ENCODE measurements at places on chromosomes 7 and 10.

GRCh38 chr7:149879766-149880637 is 6.2 kb downstream of the ATP6V0E2 start:
- no peak for DNase-seq

DNA sequence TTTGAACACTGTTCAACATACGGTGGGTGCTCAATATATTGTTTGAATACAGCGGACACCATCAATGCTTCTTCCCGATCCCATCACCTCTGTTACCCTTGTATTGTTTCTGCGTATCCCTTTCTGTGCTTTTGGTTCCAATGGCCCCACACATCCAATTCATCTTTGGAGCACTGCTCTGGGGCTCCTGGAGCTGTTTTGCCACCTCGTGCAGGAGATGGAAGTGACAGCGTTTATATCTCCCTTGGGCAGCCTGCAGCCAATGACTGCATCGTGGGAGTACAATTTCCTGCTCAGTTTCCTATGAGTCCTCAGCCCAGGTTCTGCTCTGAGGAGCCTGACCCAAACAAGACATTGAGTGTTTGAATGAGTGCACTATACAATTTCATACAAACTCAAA is 50.2 kb upstream of the PIK3CG start:
- DNase-seq: no peak

DNA sequence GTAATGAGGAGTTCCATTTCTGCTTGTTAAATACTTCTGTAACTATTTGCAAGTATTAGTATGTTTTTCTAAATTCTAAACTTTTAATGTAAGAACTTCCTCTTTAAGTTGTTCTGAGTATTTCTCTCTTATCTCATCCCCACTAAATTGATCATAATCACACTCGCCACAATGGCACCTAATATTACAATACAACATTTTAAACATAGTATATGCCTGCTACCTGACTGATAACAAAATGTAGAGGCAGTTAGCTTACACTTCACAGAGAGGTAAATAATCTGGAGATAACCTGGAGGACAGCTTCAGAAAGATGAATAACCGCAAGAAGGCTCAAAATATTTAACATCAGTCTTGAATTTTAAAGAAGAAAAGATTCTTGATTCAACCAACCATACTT is 48.6 kb downstream of the HIBADH start:
- DNase-seq: no peak

DNA sequence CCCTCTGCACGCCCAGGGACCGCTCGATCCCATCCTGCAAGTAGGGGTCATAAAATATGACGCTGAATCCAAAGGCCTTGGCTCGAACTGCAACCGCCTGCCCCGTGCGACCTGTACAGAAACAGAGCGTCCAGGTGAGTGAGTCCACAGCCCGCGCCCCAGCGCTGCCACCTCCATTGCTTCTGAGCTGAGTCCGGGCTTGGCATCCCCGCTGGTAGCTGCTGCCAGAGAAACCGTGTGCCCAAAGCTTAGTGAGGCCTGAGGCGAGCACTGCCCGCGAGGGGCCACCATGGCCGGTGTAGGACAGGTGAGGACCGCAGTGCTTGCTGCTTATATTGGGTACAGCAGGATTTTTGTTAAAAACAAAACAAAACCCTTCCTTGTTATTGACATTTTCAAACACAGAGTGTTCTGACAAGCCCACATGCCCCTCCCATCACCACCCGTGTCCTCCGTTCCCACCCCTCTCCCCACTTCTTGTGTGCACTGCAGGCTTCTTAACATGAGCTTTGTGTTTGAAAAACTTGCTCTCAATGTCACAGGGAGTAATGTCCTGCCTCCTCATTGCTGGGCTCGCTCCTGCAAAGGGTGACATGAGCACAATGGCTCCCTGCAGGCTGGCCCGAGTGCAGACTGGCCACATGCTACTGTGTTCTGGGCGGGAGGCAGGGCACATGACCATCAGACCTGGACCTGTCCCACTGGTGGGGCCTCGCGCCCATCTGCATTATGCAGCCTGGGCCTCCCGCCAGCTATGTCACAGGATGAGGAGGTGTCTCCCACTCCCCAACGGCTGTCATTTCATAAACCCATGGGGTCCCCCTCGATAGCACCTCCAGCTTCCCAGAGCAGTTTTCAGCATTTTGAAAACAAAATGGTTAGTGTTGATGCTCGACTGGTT is 52.9 kb downstream of the ZRANB1 start:
- DNase-seq: no peak

- DNase-seq: no peak
Observed at GRCh38 chr7:152093717-152094116, 68.2 kb downstream of the GALNT11 start.

GRCh38 chr10:61487506-61487905 is 34.3 kb upstream of the TMEM26 start:
- DNase-seq: no peak

GRCh38 chr7:110922906-110923305 is 168.0 kb upstream of the LRRN3 start:
- no peak for DNase-seq

- no peak for DNase-seq
Observed at GRCh38 chr7:69860486-69860885, 262.2 kb downstream of the AUTS2 start.

DNA sequence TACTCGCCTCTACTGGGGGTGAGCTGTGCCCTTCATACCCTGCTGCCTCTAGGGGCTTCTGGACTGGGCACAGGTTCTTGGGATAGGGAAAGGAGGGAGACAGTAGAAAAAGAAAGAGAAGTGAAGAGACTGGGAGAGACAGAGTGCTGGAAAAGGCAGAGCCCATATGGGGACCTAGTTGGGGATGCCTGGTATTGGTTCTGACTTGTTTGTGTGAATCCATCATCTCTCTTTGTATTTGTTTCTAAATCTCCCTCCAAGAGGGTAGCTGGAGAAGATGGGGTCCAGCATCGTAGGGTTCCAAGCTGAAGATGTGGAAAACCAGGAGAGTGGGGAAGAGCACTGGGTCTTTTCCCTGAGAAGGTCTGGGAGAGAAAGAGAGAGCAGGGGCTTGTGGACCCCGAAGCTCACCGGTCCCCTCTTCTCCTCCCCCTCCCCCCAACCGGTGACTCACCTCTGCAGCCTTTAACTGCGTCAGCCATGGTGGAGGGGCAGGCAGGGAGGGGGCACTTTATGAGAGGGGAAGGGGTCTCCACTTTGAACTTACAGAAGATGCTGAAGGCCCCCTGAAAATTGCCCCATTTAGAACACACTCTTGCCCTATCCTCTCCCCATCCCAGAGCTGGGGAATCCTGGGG is 3.2 kb upstream of the VGF start:
- DNase-seq: no peak

DNA sequence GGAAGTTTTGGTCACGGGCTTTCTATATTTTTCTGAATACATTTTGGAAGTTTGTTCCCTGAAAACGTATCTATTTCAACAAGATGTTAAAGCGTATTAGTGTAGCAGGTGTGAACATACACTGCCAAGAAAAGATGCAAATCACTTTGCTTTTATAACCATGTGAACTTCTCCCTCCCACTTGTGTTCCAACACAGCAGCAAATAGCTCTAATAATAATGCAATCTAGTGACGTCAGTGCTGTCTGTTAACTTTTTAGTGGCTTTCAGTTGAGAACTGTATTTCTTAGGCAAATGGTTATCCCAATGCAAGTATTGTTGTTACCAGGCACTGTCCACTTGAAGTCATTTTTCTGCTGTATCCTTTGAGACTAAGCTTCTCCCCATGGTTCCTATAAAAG is 188.4 kb upstream of the IGFBP3 start:
- no peak for DNase-seq

GRCh38 chr7:102319671-102320070 is 33.0 kb downstream of the SH2B2 start:
- no peak for DNase-seq

GRCh38 chr7:127850195-127850594 is 181.0 kb downstream of the LRRC4 start:
- DNase-seq: no peak

GRCh38 chr7:158648787-158649186 is 55.8 kb downstream of the NCAPG2 start:
- DNase-seq: no peak

- DNase-seq: no peak
Observed at GRCh38 chr7:24913801-24914464, 66.0 kb downstream of the OSBPL3 start.

DNA sequence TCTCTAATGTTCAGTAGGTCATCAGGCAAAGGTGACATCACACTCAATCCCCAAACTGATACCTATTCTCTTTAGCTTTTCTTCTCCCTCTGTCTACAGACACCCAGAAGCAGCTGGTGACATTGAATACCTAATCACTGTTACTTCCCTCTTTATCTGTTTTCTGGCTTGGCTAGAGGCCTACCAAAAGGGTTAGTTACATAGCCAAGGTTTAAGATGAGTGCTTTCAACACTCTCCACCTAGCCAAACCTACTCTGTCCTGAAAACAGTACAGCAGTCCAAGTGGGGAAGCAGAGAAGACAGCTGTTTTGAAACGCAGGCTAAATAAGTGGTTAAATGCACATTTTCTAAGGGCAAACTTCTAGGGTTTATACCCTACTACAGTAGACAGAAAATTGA is 39.4 kb downstream of the CCNJ start:
- no peak for DNase-seq

DNA sequence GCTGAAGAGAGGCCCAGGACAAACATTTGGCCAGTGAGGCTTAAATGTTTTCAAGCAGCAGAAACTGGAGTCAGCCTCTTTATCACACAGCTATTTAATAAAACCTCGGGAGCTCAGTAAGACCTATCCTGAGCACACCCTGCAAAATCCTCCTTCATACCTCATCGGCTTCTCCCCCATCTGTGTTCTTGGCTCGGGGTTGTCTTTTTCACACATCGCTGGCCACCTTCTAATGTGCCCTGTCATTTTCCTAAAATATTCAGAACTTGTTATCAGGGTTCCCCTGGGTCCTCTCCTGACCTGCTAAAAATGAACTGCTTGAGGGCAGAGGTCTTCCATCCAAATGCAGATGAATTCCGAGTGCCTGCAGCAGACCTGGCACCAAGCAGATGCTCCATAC is 310.3 kb upstream of the AKR1E2 start:
- no peak for DNase-seq

GRCh38 chr7:98541101-98541500 is 76.0 kb upstream of the NPTX2 start:
- DNase-seq: no peak

DNA sequence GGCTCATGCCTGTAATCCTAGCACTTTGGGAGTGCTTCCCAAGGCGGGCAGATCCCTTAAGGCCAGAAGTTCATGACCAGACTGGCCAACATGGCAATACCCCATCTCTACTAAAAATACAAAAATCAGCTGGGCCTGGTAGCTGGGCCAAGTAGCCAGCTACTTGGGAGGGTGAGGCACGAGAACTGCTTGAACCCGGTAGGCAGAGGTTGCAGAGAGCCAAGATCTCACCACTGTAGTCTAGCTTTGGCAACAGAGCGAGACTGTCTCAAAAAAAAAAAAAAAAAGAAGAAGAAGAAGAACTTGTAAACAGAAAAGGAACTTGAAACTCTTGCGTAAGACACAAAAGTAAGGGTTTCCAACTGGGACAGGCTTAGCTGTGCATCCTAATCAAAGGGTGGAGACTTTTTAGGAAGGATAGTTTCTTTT is 5.6 kb upstream of the IFIT2 start:
- no peak for DNase-seq

DNA sequence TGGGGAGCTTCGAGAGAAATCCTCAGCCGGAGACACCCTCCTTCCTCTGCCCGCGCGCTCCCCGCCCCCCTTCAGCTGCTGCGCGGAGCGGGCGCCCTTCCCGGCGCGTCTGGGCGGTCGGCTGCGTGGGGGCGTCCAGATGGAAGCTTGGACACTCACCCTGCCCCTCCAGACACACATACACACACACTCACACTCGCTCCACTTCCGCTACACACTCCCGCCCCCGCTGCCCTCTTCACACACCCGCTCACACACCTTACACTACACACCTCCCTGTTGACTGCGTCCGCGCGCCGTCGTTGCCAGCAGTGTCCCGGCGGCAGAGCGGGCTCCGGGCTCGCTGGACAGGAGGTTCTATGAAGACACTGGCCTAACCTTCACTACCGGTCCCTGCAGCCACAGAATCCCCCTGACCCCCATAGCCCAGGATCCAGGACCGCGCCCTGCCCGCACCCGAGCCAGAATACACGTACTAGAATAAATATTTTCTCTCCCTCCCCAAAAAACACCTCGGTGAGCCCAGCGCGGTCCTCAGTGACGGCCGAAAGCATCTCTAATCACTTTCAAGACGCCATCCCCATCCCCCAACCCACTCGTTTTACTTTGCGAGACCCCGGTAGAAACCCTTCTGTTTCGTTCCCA is 1.1 kb upstream of the EGR2 start:
- peak; percentile 60 for DNase-seq

DNA sequence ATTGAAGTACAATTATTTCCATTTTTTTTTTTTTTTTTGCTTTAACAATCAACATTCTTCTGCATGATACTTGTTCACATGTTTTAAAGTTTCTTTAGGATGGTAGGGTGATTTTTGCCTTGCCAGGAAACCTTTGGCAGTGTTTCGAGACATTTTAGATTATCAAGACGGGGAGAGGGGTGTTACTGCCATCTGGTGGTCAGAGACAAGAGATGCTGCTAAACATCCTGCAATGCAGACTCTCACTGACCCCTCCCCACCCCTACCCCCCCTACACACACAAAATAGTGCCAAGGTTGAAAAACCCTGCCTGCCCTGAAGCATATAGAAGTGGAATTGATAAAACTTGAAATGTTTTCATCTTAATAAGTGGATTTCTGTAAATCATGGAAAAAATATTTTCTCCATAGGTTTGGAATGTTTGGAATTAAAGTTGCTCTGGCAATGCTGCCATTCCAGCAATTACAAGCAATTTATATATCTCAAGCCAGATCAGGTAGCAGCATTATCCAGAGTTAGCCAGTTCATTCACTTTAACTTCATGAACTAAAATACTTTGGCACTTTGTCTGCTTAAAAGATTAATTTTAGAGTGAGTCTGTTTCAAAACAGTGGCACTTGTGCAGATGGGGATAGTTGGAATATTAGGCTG is 62.1 kb downstream of the SDHAF3 start:
- peak; percentile 60 for DNase-seq

DNA sequence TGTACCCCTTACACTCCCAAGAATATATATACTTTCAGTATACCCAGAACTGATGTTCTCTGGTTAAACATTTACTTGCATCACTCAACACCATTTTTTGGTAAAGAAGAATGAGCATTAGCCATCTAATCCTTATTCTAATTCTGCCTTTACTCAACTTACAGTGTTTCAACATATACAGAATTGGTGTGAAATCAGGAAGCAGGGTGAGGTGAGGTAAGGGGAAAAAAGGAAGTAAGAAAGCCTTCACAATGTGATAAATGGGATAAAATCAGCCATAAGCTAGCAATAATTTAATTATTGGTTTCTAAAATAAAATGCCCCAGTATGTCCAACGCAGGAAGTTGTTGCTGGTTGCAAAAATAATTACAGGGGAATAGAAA is 605.4 kb downstream of the KCNMA1 start:
- no peak for DNase-seq

Data from CD4-positive, alpha-beta T cell treated with Interleukin-17A for 4 hours (primary cell).